ENCODE measurements at places on chromosomes 16 and 17. TPM values are rescaled to one million over a fixed set of nuclear protein-coding genes. Genes with fewer than 3 reads are reported as not detected.

The TEX14 gene
- 0.30 TPM for total RNA-seq

The MAP3K14 gene
- total RNA-seq, result 33.7 TPM

The OTOA gene
- total RNA-seq, result 0.17 TPM

The KRT12 gene
- not detected for total RNA-seq

The TEKT1 gene
- total RNA-seq, result not detected

The TMEM235 gene
- not detected for total RNA-seq

The KRT17 gene
- total RNA-seq, result not detected

The TRIM16 gene
- total RNA-seq, result 9.0 TPM

The KRT20 gene
- total RNA-seq, result not detected

The SULT1A4 gene
- 1.5 TPM for total RNA-seq

DNA sequence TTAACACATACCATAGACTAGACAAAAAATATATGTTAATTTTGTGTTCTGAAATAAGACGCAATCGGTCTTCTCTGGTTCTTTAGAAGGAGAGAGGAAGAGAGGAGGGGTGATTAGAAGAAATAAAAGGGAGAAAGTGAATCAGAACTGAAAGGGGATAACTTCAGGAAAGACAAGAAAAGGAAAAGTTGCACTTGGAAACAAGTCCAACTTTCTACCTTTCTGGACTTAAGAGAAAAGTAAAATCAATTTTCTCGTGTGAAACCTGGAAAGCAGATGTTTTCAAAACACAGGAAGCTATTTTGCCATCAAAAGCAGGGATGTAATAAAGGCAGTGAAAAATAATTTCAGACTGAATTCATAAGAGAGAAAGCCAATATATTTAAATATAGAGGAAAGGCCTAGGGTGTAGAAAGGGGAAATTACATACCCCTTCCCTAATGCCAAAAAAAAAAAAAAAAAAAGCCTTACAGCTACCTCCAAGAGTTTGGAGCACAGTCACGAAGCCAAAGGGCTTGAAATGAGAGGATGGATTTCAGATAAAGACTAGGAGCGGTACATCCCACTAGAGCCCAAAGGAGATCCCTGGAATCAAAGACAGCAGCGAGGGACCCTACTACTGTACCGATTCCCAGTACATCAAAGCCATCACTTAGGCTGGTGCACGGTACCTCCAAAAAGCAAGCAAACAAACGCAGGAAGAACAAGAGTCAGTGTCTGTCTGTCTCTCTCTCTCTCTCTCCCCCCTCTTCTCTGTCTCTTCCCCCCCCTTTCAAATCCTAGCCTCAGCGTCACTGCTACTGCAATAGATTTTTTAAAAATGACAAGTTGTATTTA lies 12.1 kb upstream of the ZFHX3 start:
- H3K27ac ChIP-seq, result no peak overlapping the region
- no peak for DNase-seq
- H3K27me3 ChIP-seq, result peaks cover 83% of the 10 kb centered on the region
- H3K36me3 ChIP-seq, result peaks cover 2% of the 10 kb centered on the region

GRCh38 chr16:83365166-83365565 lies 442.6 kb upstream of the HSBP1 start:
- H3K27me3 ChIP-seq, result no peaks in the 10 kb centered on the region
- no peaks in the 10 kb centered on the region for H3K4me1 ChIP-seq
- no peak overlapping the region for H3K4me3 ChIP-seq
- no peak overlapping the region for H3K27ac ChIP-seq
- no peak for DNase-seq
- H3K36me3 ChIP-seq, result no peaks in the 10 kb centered on the region

- H3K27me3 ChIP-seq, result no peaks in the 10 kb centered on the region
- no peak overlapping the region for H3K4me3 ChIP-seq
- H3K27ac ChIP-seq, result no peak overlapping the region
- peaks cover 19% of the 10 kb centered on the region for H3K4me1 ChIP-seq
These were observed 45.3 kb downstream of the MPRIP start for GRCh38 chr17:17087424-17088015.

GRCh38 chr16:86545954-86546637 lies 8.9 kb downstream of the MTHFSD start:
- peaks cover 8% of the 10 kb centered on the region for H3K36me3 ChIP-seq
- DNase-seq, result no peak
- peaks cover 2% of the 10 kb centered on the region for H3K4me1 ChIP-seq
- H3K27me3 ChIP-seq, result no peaks in the 10 kb centered on the region
- H3K4me3 ChIP-seq, result no peak overlapping the region
- H3K27ac ChIP-seq, result no peak overlapping the region

- peaks cover 26% of the 10 kb centered on the region for H3K4me1 ChIP-seq
- H3K4me3 ChIP-seq, result peak overlapping the region; percentile 87
- no peaks in the 10 kb centered on the region for H3K36me3 ChIP-seq
- H3K27me3 ChIP-seq, result no peaks in the 10 kb centered on the region
- peak overlapping the region; percentile 95 for H3K27ac ChIP-seq
- DNase-seq, result no peak
These were observed 2.1 kb upstream of the SPG7 start for GRCh38 chr16:89506113-89506504.

- no peak overlapping the region for H3K4me3 ChIP-seq
- no peaks in the 10 kb centered on the region for H3K4me1 ChIP-seq
- DNase-seq, result no peak
These were observed 201.5 kb downstream of the C16orf95 start for GRCh38 chr16:87115646-87116045.

DNA sequence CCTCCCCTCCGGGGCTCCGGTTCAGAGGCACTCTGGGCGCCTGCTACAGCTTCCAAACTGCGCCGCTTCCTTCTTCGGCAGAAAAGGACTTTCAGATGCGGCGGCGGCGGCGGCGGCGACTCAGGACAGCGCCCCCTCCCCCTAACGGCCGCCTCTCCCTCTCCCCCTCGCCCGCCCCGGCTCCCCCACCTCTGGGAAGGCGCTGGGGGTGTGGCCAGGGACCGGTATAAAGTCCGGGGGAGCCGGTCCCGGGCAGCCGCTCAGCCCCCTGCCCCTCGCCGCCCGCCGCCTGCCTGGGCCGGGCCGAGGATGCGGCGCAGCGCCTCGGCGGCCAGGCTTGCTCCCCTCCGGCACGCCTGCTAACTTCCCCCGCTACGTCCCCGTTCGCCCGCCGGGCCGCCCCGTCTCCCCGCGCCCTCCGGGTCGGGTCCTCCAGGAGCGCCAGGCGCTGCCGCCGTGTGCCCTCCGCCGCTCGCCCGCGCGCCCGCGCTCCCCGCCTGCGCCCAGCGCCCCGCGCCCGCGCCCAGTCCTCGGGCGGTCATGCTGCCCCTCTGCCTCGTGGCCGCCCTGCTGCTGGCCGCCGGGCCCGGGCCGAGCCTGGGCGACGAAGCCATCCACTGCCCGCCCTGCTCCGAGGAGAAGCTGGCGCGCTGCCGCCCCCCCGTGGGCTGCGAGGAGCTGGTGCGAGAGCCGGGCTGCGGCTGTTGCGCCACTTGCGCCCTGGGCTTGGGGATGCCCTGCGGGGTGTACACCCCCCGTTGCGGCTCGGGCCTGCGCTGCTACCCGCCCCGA lies at the start of gene IGFBP4:
Gene IGFBP4, plus strand, starts transcription at position 255 of the 792 bp plus-strand sequence. Its CDS starts 286 bp downstream, at position 541.
- H3K36me3 ChIP-seq, result peaks cover 8% of the 10 kb centered on the region
- peak within 1 kb of the TSS; percentile 89 for H3K4me3 ChIP-seq
- H3K27me3 ChIP-seq, result peaks cover 2% of the 10 kb centered on the region
- peak; percentile 86 for DNase-seq
- H3K4me1 ChIP-seq, result peaks cover 40% of the 10 kb centered on the region

DNA sequence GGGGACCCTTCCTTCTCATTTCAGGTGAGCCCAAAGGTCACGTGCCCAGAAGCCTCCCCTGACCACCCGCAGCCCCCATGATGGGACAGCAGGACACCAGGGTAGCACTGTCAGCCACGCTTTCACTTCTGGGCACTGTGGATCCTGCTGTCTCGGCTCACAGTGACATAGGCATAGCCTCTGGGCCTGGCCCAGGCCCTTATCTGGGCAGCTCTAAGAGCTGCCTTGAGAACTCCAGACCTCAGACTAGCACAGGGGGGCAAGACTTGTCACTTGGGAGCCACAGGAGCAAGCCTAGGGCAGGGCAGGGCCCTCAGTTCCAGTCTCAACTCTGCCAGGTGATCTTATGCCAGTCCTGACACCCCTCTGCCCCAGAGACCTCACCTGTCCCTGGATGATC lies 4.7 kb downstream of the NATD1 start:
- no peak for DNase-seq
- no peaks in the 10 kb centered on the region for H3K27me3 ChIP-seq
- peaks cover 6% of the 10 kb centered on the region for H3K4me1 ChIP-seq
- no peak overlapping the region for H3K27ac ChIP-seq

DNA sequence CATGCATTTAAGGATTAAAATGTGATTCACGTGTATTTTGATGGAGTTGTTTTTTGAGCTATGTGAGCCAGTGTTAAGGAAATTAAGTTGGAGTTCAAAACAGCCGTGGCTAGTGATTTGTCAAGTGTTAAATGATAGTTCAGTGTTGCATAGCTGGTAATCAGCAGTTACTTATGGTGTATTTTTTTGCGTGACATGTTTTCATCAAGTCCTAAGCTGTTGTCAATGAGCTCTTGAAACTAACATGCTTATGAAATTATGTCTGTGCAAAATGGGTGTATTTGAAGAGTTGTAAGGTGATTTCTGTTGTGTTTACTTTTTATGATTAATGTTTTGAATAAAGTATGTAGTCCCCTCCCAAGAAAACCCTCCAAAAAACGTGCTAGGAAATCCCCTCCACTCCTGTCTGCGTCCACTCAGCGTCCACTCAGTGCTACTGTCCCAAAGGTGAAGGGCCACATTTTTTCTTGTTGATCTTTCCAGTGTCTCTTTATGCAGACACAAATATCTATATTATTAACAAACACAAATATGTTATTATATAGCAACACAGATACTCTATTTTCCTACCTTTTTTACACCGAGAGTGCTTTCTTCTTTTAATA lies 30.0 kb downstream of the USP10 start:
- DNase-seq, result no peak
- H3K4me1 ChIP-seq, result peaks cover 44% of the 10 kb centered on the region
- H3K27me3 ChIP-seq, result no peaks in the 10 kb centered on the region
- H3K4me3 ChIP-seq, result no peak overlapping the region

DNA sequence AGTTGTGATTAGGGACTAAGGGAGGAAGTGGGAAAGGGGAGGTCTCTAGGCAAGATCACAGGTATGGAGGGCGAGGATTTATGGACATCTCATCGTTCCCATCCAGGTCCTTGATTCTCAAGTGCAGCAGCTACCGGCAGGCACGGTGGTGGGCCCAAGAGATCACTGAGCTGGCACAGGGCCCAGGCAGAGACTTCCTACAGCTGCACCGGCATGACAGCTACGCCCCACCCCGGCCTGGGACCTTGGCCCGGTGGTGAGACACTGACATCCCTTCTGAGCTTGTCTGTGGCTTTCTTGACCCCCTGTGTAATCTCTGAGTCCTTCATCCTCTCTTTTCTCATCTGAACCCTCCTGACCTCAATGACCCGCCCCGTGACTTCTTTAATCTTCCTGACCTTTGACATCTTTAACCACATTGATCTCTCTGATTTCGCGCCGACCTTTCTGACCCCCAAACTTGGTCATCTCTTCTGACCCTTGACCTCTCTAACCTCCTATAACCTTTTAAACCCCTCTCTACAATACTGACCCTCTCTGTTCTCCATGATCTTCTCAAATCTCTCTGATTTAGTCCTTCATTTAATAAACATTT lies 3.8 kb downstream of the PLD2 start:
- peaks cover 10% of the 10 kb centered on the region for H3K4me1 ChIP-seq
- H3K4me3 ChIP-seq, result no peak overlapping the region
- no peaks in the 10 kb centered on the region for H3K27me3 ChIP-seq
- peaks cover 9% of the 10 kb centered on the region for H3K36me3 ChIP-seq
